ENCODE measurements at places on chromosomes 5 and 9. TPM values are rescaled to one million over a fixed set of nuclear protein-coding genes. Genes with fewer than 3 reads are reported as not detected.

The CLIC3 gene
- polyA plus RNA-seq = 0.55 TPM

- H3K4me1 ChIP-seq = no peaks in the 10 kb centered on the region
- no peak for DNase-seq
- peaks cover 4% of the 10 kb centered on the region for H3K27me3 ChIP-seq
- no peak overlapping the region for H3K27ac ChIP-seq
Observed at GRCh38 chr5:175460126-175460525, 16.1 kb upstream of the DRD1 start.

The PCDHGB2 gene
- 0.67 TPM for polyA plus RNA-seq

The TEK gene
- 4.9 TPM for polyA plus RNA-seq

DNA sequence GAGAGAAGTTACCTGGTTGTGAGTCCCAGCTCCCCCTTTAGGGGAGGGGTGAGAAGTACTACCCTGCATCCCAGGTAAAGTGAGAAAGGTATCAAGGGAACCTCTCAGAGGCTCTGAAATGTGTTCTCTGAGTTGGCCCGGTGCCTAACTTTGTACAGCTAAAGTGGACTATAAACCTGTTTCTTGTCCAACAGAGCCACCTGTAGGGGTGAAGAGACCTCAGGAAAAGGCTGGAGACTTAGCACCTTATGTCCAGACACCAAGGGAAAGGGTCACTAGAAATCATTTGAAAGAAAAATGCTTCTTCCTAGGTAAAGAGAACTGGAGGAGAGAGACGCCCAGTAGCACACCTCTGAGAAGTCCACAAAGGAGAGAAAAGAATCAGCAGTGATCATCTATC, 108.3 kb upstream of the KIF2A start:
- no peak overlapping the region for H3K4me3 ChIP-seq
- no peaks in the 10 kb centered on the region for H3K27me3 ChIP-seq
- H3K4me1 ChIP-seq = no peaks in the 10 kb centered on the region
- no peak overlapping the region for H3K27ac ChIP-seq

The FRMD3 gene
- polyA plus RNA-seq = 55.9 TPM

The MARCOL gene
- polyA plus RNA-seq = not detected

GRCh38 chr9:89525446-89526374, 27.8 kb upstream of the SEMA4D start:
- H3K27me3 ChIP-seq = no peaks in the 10 kb centered on the region
- H3K4me3 ChIP-seq = no peak overlapping the region
- DNase-seq = no peak
- H3K4me1 ChIP-seq = no peaks in the 10 kb centered on the region

The BHMT gene
- not detected for polyA plus RNA-seq

- no peak overlapping the region for H3K4me3 ChIP-seq
- H3K27me3 ChIP-seq = no peaks in the 10 kb centered on the region
- peak overlapping the region; percentile 7 for H3K27ac ChIP-seq
- peaks cover 6% of the 10 kb centered on the region for H3K4me1 ChIP-seq
- H3K36me3 ChIP-seq = peaks cover 8% of the 10 kb centered on the region
- no peak for DNase-seq
Observed at GRCh38 chr5:72314571-72315172, 5.4 kb downstream of the MRPS27 start.

The HACD4 gene
- polyA plus RNA-seq = 0.21 TPM

The CCNB1 gene
- 12.2 TPM for polyA plus RNA-seq

The GLRA1 gene
- not detected for polyA plus RNA-seq

DNA sequence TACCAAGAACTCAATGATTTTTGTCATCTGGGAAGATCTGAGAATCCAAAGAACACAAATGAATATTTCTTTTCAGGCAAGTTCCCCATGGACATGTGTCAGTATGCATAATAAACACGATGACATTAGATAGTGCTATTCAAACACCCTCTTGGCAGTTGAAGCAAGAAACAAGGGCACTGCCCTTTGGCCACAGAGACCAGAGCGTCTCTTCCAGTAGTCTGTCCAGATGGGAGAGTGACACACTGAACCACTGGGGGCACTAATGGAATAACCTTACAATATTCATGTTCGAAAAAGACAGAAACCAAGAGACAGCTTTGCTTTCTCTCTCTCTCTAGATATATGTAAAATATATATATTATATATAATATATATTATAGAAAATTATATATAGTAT, 301.9 kb downstream of the CTNND2 start:
- no peaks in the 10 kb centered on the region for H3K4me1 ChIP-seq
- no peak overlapping the region for H3K27ac ChIP-seq
- no peaks in the 10 kb centered on the region for H3K27me3 ChIP-seq

DNA sequence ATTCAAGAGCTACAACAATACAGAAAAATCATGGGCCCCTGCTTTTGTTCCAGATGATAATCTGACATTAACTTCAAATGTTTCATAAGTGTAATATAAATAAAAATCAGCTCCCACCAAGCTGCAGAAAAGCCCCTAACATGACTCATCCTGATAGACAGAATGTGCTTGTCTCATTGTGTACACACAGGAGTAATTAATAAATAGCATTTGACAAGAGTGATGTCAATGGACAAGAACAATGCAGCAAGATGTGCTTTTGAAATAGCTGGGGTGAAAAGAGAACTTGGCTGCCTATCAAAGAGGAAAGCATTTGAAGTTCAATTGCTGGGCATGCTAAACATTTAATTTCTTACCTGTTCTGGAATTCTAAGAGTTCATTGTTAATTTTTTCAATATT, 79.2 kb downstream of the DNAH5 start:
- no peaks in the 10 kb centered on the region for H3K36me3 ChIP-seq
- H3K27me3 ChIP-seq = no peaks in the 10 kb centered on the region
- no peak for DNase-seq

DNA sequence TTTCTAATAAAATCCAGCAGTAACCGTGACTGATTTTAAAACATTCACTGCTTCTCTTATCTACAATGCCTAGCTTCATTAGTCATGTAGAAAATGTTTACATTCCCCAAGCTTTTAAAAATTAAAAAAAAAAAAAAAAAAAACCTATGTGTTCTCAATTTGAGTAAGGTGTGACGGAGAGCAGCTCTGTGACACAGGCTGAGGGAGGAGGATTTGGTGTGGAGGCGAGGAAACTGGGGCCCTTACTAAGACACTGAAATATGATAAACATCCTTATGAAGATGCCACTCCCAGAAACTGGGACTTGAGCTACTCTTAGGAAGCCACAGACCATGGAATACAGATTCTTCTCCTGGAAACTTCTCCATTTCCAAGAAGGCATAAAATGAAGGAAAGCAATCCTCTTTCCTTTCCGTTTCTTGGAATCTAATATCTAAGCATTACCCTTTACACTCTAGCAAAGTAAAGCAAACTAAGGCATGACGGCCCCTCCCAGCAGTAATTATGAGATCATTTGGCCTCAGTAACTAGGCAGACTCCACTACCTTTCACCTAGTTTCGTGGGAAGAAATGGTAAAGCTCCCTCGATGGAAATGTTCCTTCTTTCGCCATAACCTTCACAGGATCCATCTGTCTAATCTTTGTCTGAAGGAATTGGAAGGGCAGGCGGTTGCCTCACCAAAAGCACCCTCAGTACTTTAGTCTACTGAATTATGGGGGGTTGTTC, 23.5 kb downstream of the GRAMD2B start:
- H3K4me3 ChIP-seq = no peak overlapping the region
- no peak overlapping the region for H3K27ac ChIP-seq
- H3K4me1 ChIP-seq = no peaks in the 10 kb centered on the region
- no peaks in the 10 kb centered on the region for H3K36me3 ChIP-seq
- DNase-seq = no peak

DNA sequence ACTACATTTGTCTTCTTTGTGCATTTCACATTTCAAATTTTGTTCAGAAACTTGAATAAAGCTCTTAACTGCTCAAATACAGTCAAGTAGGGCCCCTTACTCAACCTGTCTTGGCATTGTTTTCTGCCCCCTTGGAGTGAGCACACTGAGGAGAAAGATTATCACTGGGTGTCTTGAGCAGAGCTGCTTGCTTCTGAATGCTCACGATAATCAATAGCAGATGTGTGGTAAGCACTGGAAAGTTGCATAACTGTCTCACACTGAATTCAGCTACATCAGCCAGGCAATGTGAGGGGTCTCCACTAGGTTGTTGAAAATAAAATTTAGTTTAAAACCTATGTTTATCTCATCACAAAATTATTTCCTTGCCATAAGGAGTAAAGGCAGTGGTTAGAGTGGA, 7.8 kb upstream of the TNFAIP8 start:
- H3K27me3 ChIP-seq = peaks cover 4% of the 10 kb centered on the region
- H3K36me3 ChIP-seq = no peaks in the 10 kb centered on the region
- no peaks in the 10 kb centered on the region for H3K4me1 ChIP-seq
- H3K27ac ChIP-seq = no peak overlapping the region

The SYNPO gene
- 855 TPM for polyA plus RNA-seq

GRCh38 chr9:27206041-27206440, 90.9 kb downstream of the EQTN start:
- no peak overlapping the region for H3K4me3 ChIP-seq
- H3K36me3 ChIP-seq = no peaks in the 10 kb centered on the region
- H3K4me1 ChIP-seq = no peaks in the 10 kb centered on the region
- H3K27me3 ChIP-seq = no peaks in the 10 kb centered on the region

The SLC45A2 gene
- polyA plus RNA-seq = 0.08 TPM

The ARL14EPL gene
- polyA plus RNA-seq = 0.08 TPM

GRCh38 chr9:88291056-88291455, 97.2 kb upstream of the SPIN1 start:
- no peaks in the 10 kb centered on the region for H3K27me3 ChIP-seq
- no peaks in the 10 kb centered on the region for H3K36me3 ChIP-seq
- H3K4me1 ChIP-seq = no peaks in the 10 kb centered on the region
- no peak overlapping the region for H3K4me3 ChIP-seq
- no peak overlapping the region for H3K27ac ChIP-seq

DNA sequence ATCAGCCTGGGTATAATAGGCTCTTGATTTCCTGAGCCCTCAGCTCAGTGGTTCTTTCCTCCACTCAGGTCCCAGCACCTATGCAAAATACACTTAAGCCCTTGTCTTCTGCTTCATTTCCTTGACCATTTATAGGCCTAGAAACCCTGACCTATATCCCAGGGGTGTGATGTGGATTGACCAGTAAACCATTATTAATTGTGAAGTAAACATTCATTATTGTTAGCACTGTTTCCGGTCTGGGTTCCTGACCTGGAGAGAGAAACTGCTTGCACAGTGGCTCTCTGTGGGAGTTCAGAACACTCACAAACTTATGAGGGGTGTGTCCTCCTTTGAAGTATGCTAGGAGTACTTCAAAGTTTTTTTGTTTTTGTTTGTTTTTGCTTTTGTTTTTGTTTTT, 19.6 kb upstream of the TOMM5 start:
- H3K4me3 ChIP-seq = no peak overlapping the region
- no peaks in the 10 kb centered on the region for H3K4me1 ChIP-seq

The PCDHB8 gene
- polyA plus RNA-seq = 0.04 TPM

- H3K4me1 ChIP-seq = no peaks in the 10 kb centered on the region
- H3K27ac ChIP-seq = no peak overlapping the region
- no peaks in the 10 kb centered on the region for H3K36me3 ChIP-seq
- no peak overlapping the region for H3K4me3 ChIP-seq
Observed at GRCh38 chr9:114417511-114417910, 29.7 kb upstream of the AKNA start.

- no peak for DNase-seq
- peak overlapping the region; percentile 30 for H3K27ac ChIP-seq
- no peaks in the 10 kb centered on the region for H3K36me3 ChIP-seq
- peak overlapping the region; percentile 37 for H3K4me3 ChIP-seq
- peaks cover 8% of the 10 kb centered on the region for H3K4me1 ChIP-seq
Observed at GRCh38 chr9:108271646-108272348, 584.0 kb downstream of the ACTL7B start.

DNA sequence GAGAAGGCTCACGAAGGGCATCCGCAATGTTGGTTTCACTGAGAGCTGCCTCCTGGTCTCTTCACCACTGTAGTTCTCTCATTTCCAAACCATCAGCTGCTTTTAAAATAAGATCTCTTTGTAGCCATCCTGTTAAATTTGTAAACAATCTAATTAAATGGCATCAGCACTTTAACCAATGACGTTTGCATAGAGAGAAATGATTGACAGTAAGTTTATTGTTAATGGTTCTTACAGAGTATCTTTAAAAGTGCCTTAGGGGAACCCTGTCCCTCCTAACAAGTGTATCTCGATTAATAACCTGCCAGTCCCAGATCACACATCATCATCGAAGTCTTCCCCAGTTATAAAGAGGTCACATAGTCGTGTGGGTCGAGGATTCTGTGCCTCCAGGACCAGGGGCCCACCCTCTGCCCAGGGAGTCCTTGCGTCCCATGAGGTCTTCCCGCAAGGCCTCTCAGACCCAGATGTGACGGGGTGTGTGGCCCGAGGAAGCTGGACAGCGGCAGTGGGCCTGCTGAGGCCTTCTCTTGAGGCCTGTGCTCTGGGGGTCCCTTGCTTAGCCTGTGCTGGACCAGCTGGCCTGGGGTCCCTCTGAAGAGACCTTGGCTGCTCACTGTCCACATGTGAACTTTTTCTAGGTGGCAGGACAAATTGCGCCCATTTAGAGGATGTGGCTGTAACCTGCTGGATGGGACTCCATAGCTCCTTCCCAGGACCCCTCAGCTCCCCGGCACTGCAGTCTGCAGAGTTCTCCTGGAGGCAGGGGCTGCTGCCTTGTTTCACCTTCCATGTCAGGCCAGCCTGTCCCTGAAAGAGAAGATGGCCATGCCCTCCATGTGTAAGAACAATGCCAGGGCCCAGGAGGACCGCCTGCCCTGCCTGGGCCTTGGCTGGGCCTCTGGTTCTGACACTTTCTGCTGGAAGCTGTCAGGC, 16.6 kb downstream of the SQSTM1 start:
- H3K27ac ChIP-seq = peak overlapping the region; percentile 76
- peaks cover 38% of the 10 kb centered on the region for H3K4me1 ChIP-seq
- H3K27me3 ChIP-seq = no peaks in the 10 kb centered on the region
- no peak overlapping the region for H3K4me3 ChIP-seq
- H3K36me3 ChIP-seq = peaks cover 11% of the 10 kb centered on the region

- H3K4me1 ChIP-seq = no peaks in the 10 kb centered on the region
- DNase-seq = no peak
- H3K27me3 ChIP-seq = no peaks in the 10 kb centered on the region
- H3K36me3 ChIP-seq = no peaks in the 10 kb centered on the region
Observed at GRCh38 chr9:124492818-124493217, 14.4 kb downstream of the NR5A1 start.

DNA sequence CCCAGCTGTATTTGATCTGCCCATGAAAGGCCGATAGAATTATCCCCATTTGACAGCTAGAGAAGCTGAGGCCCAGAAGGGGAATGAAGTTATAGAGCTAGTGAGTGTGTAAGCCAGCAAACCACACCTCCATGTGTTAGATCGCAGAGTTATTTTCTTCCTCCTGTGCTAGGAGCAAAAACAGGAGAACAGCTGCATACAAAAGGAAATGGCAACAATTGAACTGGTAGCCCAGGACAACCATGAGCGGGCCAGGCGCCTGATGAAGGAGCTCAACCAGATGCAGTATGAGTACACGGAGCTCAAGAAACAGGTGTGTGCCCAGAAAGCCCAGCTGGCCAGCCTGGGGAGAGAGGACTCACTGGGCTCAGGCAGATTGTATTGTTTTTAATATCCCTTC, 30.4 kb downstream of the RAB14 start:
- H3K36me3 ChIP-seq = peaks cover 80% of the 10 kb centered on the region
- H3K4me3 ChIP-seq = no peak overlapping the region
- no peak overlapping the region for H3K27ac ChIP-seq
- no peak for DNase-seq

The WWC1 gene
- polyA plus RNA-seq = 0.04 TPM

DNA sequence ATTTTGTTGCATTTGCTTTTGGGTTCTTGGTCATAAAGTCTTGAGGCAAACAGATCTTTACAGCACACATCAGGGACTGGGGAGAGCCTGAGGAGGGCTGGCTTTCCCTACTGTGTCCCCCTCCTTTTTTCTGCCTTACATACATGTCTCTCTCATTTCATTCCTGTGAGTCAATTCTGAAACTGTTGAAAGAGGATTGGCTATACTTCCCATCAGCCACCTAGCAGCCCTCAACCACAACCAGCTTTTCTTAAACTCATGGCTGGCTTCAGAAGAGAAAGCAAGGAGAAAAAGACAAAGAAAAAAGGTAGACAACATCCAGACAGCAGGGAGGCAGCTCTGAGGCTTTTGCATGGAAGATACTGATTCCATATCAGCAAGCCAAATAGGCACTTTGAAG, 374.8 kb upstream of the KIF2A start:
- H3K36me3 ChIP-seq = no peaks in the 10 kb centered on the region
- no peak overlapping the region for H3K4me3 ChIP-seq
- no peak for DNase-seq

Data from psoas muscle (tissue), 8 donors.